NAMALWA (cell line): ENCODE measurements at places on chromosomes 11 and 22.
A peak's percentile ranks its signal among the peaks of the same experiment; 100 is the strongest.

DNA sequence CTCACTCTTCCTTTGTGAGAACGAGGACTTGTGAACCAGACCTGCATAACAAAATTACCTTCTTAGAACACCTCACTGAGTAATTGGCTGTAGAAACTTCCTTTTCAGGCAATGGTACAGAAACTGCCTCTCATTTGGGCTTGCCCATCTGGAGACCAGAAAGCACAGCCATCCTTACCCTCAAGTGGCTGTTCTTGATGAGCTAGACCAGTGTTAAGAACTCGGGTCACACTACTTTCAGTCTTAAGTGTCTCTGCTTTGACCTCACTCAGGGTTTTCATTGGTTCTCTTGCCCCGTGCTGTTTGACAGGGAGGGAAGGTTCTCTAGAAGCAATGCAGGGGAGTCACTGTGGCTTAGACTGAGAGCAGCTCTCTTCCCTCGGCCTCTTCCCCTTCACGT lies 29.3 kb downstream of the NAT10 start:
- no peak for DNase-seq

DNA sequence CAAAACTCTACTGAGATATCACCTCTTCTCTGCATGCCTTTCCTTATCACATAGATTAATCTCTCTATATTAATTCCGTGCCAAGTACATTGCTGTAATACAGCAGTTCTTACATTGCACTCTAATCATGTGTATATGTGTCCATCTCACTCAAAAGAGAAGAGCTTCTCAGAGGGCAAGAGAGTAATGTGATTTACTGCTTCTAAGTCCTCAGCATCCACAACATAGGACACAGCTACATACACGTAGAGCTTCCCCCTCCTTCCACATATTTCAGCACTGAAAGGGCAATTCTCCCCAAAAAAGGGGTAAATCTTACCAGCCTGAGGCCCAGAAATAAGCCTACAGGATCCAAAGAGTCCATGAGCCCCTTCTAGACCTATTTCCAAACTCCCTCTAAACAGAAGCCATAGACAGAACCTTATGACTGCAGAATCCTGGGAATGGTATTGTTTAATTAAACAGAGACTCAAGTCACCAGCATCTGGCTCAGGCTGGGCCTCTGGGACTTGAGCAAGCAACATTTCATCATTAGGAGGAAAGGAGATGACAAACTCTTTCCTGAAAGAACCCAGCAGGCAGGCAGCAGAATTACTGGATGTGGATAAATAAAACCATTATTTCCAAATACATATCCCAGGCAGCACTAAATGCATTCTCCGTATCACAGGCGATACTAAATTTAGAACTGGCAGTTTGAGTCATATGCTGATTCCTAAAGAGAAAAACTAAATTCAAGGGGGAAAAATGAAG lies 87.2 kb downstream of the KCNC1 start:
- DNase-seq = no peak

DNA sequence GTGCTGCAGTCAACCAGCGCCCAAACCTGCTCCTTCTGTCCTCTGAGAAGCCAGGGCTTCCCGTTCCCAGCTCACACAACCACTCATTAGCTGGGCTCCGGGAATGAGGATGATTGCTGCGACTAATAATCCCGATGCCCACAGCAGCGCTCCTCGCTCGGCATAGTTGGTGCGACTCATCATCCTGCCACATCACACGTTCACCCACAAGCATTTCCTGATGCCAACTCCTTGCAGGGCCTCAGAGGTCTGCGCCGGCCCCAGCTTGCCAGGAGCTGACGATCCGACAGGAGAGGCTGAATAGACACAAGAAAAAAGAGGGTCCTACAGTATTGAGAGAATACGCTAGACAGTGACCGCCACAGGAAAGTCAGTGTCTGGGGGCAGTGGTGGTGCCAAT lies 10.6 kb upstream of the CSNK1E start:
- no peak for DNase-seq

DNA sequence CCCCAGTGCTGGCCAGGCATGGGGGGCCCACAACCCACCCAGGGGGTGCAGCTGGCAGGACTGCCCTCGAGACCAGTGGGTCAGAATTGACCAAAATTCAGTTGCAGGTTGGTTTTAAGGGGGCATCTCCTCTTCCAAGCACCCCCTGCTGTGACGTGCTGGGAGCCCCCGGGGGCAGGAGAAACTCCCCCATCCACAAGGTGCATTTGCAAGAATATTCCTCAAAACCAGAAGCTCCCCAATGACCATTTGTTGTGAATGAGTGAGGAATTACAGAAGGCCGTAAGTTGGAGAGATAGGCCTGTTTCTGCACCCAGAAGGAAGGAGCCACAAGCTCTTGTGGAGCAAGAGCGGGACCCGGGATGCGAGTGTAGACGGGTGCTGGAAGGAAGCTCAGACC lies 414.5 kb downstream of the BRD1 start:
- DNase-seq = no peak

- no peak for DNase-seq
These were observed 28.2 kb upstream of the CCDC81 start for GRCh38 chr11:86346513-86346912.

DNA sequence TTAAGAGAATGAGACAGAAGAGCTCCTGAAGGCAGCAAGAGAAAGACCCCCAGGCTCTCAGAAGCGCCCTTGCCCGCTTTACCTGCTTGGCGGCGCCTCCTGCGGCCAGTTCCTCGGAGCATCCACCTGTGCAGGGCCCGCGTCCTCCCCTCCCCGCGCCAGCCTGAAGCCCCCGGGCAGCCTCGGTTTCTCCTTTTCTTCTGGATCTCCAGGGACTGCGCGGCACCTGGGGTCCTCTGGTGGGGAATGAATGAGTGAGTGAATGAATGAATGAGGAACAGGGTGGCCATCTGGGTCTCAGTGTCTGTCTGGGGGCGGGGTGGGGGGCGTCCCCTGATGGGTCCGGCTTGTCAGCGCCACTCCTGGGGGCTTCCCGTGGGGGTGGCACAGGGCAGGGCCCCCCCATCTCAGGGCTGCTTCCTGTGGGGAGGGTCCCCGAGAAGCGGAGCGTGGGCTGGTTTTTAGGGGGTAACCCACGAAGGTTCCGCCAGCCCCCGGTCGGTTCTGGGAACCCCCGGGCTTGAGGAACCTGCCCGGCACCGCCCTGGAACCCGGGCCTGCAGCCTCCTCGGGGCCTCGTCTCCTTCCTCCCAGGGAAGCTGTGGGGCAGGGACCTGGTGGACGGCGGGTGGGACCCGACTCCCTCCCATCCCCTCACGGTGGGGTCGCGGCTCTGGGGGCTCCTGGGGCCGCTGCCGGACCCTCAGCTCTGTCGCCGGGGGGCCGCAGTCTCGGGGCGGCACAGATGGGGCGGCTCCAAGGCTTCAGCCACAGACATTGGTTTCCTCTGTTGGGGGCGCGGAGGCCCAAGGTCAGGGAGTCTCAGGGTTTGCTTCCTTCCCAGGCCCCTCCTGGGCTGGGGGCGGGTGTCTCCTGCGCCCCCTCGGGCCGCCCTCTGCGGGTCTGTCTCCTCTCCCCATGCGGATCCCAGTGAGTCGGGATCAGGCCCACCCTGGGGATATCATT lies 8.3 kb upstream of the KRTAP5-7 start:
- no peak for DNase-seq

DNA sequence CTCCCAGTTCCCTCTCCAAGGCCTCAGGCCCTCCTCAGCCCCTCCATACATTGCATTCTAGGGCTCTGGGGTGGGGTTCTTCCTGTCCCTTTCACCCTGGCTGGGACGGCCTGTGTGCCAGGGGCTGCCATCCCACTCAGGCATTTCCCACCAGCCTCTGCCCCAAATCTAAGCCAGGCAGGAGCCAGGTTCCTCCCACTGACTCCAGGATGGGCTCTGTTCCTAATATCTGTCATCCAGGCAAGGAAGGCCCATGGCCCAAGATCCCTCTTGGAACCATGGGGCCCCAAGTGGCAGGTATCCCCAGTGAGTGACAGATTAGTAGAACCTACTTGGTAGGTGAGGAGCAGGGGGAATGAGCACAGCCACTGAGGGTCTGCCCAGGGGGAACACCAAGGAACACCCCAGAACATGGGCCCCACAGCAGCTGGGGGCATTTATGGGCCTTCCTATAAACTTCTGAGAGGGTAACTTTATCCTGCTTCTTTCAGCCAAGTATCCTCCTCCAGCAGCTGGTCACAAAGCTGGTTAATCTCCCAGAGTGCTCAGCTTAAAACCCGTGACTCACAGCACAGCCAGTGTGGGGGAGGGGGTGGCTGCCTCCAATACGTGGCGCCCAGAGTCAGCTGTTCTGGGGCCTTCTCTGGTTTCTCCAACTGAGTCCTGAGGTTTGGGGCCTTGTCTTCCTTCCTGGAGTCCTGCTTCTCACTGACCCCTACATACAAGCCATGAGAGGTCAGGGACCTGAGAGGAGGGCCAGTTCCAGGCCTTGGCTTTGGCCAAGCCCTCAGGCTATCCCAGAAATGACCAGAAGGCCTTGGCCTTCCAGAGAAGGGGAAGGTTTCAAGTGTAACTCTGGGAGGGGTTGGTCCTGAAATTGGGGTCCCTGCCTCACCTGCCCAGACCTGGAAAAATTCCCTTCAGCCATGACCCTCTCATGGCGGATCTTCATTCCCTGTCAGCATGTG lies 19.9 kb upstream of the MYOD1 start:
- no peak for DNase-seq

DNA sequence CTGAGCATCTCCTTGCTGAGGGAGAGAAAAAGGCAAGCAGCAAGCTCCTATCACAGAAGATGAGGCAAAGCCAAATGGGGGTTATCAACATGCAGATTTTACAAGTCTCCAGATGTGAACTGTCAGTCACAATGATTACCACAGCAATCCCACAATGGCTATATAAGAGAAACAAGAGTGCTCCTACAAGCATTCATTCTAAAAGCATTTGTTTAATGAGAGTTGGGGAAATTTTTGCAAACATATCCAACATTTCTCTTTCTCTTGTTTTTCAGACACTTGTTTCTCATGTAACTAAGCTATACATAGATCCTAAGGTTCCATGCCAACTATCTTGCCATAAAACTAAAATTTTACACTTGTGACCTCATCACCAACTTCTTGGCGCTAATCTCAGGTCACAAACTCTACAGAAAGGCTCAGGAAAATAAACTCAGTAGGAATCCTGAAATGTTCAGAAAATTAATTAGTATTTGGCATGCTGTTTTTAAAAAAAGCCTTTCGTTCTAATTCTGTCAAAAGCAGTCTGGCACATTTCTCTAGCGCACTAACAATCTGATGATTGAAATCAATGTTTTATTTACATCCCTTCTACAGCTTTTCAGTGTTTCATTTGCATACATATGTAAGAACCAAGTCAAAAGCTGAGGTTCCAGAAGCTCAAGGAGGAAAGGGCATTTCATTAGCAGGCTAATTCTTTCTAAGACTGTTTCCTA lies 199.5 kb downstream of the TTC28 start:
- DNase-seq = no peak

DNA sequence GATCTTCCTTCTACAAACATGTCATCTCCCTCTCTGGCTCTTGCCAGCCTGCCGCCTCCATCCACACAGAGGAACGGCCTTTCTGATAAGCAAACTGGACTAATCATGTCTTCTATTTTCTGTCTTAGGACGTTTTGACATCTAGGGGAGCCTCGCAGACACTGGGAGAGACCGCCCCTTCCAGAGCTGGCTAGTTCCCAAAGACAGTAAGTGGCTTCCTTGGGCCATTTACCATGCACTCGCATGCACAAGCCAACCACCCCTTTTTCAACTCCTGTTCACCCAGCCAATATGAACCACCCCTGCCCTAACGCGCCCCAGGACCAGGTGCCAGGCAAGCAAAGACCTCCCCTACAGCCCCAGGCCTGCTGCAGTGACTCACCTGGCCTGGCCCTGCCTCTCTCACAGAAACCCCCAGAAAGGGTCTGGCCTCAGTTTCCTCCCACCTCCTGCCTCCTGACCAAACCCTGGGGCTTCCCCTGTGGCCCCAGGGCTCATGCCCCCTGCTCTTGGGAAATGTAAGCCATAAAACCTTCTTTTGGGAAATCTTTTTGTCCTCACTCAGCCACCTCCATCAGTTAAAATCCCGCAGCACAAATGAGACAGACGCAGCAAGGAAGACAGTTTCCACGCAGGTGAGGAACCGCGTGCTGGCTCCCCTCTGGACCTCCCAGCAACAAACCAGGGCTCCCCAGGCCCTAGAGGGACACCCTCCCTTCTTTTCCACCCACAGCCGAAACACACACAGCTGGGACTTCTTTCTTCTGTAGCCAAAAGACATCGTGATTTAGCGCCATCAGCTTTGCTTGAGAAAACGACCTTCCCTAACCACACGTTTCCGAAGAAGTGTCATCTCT lies 38.5 kb downstream of the SHANK2 start:
- DNase-seq = no peak

DNA sequence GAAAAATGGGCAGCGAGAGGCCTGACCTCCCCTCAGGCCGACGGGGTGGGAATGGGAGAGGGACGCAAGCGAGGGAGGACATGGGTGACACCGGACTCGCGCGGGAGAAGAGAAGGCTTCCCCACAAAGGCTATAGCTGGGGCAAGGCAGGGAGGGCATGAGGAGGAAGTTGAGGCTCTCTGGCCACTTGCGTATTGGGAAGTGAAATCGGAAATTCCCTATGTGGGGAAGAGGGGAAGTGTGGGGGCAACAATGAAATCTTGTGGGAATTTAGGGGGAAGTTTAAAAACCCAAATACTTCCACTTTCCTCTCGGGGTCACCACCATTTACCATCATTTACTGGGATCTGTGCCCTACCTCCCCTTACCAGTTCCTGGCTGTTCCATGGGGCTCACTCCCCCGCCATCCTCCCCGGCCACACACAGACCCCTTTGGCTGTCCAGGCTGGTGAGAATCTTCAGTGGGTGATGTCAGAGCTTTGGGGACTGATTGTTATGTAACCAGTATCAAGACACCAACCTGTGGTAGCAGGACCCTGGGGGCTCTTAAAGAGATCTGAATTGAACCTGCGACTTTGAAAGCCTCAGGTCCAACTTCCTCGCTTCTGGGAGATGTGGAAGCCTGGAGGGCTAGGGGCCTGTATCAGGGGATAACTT lies 951 bp upstream of the EHD1 start:
- peak; percentile 46 for DNase-seq

DNA sequence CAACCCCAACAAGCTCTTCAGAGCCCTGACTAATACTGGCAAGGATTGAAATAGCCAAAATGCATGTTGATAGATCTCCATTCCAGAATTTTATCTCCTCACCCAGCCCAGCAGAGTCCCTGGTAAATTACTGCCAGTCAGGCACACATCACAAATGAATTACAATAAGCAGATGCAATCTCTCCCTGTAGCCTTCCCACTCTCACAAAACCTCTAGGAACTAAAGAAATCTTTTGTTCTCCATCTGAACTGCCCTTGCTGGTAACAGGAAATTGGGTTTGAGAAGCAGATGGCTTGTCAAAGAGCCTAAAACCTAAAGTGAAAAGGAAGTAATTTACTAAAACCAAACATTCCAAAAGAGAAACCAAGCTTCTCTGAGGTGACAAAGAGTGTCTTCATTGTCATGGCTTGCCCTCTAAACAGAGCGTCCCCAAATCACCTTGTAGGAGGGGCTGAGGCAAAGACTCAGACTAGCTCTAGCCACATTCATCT lies 59.5 kb downstream of the FAM168A start:
- DNase-seq = peak; percentile 20

DNA sequence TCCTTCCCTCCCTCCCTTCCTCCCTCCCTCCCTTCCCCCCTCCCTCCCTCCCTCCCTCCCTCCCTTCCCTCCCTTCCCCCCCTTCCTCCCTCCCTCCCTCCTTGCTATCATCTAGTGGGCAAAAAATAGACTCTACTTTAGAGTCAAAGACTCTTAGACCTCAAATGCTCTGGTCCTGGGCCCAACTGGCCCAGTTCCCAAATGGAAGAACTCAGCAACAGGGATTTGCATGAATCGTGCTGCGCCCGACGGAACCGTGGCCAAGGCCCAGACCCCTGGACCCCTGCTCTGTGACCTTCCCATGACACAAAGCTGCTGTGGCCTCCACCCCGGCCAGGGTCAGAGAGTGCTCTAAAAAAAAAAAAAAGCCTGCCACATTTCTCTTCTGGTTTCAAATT lies 97.4 kb downstream of the WNT7B start:
- DNase-seq = no peak
